Caco-2 (cell line): ENCODE measurements at places on chromosomes 6 and 20.

GRCh38 chr6:97563529-97563928 lies 280.5 kb upstream of the MMS22L start:
- no peaks in the 10 kb centered on the region for H3K4me1 ChIP-seq
- DNase-seq, result no peak
- no peak overlapping the region for H3K4me3 ChIP-seq
- H3K27me3 ChIP-seq, result no peaks in the 10 kb centered on the region
- H3K36me3 ChIP-seq, result no peaks in the 10 kb centered on the region

DNA sequence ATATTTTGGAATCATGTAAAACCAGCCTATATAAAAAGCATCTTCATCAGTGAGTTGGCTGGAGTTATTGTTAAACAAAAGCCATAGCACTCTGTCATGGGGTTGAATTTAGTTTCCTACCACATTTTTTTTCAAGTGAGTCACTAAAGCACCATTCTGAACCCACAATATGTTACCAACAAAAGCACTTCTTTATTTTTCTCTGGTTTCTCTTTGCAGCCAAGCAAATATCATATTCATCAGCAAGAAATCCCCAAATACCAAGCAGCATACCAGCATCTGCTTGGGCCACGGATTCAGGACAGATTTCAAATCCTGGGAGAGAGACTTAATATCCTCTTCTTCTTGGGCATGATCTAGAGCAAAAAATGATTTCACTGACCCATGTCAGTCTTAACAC lies 441.4 kb downstream of the BCKDHB start:
- no peak overlapping the region for H3K27ac ChIP-seq
- no peak for DNase-seq
- no peak overlapping the region for H3K4me3 ChIP-seq
- no peaks in the 10 kb centered on the region for H3K36me3 ChIP-seq

DNA sequence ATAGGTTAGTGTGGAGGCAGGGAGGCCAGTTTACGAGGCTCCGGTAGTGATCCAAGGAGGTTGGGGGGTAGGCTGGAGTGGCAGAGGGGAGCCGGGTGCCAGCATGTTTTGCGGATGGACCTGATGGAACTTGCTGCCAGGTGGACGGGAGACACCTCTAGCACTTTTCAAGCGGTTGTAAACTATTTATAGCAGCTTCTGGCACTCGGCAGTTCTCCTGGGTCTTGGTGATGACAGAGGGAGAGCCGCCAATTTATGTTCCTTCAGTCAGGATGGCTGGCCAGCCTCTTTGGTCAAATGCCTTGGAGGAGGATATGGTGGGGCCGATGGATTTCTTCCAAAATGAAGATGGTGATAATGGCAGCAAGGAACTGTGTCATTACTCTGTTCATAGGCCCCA lies 28.8 kb downstream of the TFAP2C start:
- DNase-seq, result no peak
- H3K36me3 ChIP-seq, result no peaks in the 10 kb centered on the region
- no peaks in the 10 kb centered on the region for H3K4me1 ChIP-seq
- no peaks in the 10 kb centered on the region for H3K27me3 ChIP-seq
- no peak overlapping the region for H3K4me3 ChIP-seq

- DNase-seq, result no peak
- H3K27ac ChIP-seq, result no peak overlapping the region
- no peaks in the 10 kb centered on the region for H3K27me3 ChIP-seq
These were observed 1195.1 kb upstream of the MAP3K7 start for GRCh38 chr6:91781946-91782345.

DNA sequence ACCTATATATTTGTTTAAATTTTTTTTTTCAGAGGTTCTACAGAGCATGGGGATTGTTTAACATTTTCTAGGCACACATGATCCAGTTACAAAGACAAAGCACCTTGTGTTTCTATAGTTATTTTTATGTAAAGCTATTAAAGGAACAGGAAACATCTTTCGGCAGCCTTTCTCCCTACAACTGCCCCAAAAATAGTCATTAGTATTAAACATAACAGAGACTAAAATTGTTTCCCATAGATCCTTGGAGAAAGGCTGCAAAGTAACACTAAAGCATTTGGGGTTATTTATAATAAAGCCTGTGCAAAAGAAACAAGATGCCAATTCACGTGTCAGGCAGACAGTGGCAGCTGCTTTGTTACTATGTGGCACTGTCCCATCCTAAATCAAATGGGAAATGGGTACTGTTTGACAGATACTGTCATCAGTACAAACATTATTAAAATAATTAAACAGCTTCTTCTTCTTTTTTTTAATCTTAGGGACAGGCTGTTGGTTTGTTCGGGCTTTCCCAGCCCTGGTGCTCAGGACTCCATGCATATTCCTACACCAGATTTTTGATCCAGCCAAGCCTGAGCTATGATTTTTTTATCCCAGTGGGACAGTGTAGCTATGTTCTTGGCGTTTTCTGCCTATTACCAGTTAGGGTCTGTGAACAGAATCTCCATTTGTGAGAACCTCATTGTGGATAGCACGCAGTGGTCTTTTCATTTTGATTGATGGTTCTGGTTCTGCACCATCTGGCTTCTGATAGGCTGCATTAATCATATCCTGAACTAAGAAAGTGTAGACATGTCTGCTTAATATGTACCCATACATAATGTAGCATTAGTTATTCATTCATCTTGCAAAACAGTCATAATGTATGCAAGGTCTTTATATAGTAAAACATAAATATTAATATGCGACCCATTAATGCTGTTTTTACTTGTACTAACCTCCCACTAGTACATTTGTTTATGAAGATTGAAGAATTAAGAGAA lies 460.4 kb upstream of the SOX4 start:
- no peaks in the 10 kb centered on the region for H3K27me3 ChIP-seq
- no peaks in the 10 kb centered on the region for H3K4me1 ChIP-seq
- no peak for DNase-seq
- H3K4me3 ChIP-seq, result no peak overlapping the region

DNA sequence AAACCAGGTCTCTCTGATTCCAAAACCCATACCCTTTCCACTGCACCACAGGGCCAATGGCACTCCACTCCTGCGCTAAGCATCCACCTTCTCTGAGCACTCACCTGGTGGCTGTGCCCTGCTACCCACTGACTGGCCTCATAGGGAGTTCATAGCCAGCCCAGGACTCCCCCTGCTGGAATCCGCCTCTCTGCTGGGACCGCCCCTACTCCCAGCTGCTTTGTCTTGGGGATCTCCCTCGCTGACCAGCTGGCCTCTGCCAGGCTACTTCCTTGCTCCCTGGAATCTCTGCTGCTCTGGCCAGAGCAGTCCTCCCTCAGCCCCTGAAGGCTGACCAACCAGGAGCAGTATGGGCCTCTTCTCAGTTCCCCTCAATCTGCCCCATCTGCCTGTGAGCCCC lies 129.7 kb downstream of the FAXC start:
- H3K36me3 ChIP-seq, result no peaks in the 10 kb centered on the region
- no peak overlapping the region for H3K27ac ChIP-seq
- H3K27me3 ChIP-seq, result no peaks in the 10 kb centered on the region

DNA sequence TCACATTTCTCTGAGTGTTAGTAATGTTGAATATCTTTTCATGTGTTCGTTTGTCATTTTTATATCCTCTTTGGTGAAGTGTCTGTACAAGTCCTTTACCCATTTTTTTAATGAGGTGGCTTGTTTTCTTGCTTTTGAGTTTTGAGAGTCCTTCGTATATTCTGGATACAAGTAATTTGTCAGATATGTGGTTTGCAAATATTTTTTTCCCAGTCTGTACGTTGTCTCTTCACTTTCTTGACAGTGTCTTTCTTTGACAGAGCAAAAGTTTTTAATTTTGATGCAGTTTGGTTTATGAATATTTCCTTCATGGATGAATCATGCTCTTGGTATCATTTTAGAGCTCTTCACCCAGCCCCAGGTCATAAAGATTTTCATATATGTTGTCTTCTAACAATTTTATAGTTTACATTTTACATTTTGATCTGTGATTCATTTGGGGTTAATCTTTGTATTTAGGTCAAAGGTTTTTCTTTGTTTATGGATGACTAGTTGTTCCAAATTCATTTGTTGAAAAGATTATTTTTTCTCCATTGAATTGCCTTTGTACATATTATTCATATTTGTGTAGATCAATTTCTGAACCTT lies 152.5 kb downstream of the MRPL14 start:
- no peak overlapping the region for H3K4me3 ChIP-seq
- H3K4me1 ChIP-seq, result peaks cover 18% of the 10 kb centered on the region
- H3K27me3 ChIP-seq, result no peaks in the 10 kb centered on the region
- H3K36me3 ChIP-seq, result no peaks in the 10 kb centered on the region
- no peak for DNase-seq

GRCh38 chr20:45495501-45495941 lies 19.9 kb downstream of the SPINT3 start:
- no peaks in the 10 kb centered on the region for H3K4me1 ChIP-seq
- H3K36me3 ChIP-seq, result no peaks in the 10 kb centered on the region
- DNase-seq, result no peak
- no peaks in the 10 kb centered on the region; the same call in none of the 2 replicates for H3K27me3 ChIP-seq
- H3K27ac ChIP-seq, result no peak overlapping the region
- no peak overlapping the region for H3K4me3 ChIP-seq

DNA sequence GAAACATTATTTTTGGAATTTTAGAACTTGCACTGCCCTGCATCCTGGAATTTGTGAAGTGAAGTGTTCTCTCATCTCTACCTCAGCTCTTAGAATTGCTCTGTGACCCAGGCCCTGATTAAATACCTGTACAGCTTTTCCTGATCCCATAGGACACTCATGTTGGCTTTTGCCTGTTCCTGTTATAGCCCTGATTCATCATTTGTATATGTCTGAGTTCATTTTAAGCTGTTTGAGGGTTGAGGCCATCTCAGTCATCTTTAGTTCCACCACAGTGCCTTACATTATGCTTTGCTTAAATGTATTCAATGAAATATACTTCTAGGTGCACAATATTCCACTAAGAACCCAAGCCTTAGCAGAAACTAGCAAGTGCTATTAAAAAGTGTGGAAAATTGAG lies 26.4 kb downstream of the ZFAND3 start:
- no peaks in the 10 kb centered on the region for H3K36me3 ChIP-seq
- no peak overlapping the region for H3K4me3 ChIP-seq
- no peak for DNase-seq

GRCh38 chr20:8043687-8044282 lies 24.2 kb upstream of the TMX4 start:
- no peak for DNase-seq
- H3K27me3 ChIP-seq, result no peaks in the 10 kb centered on the region
- no peak overlapping the region for H3K4me3 ChIP-seq
- no peak overlapping the region for H3K27ac ChIP-seq

DNA sequence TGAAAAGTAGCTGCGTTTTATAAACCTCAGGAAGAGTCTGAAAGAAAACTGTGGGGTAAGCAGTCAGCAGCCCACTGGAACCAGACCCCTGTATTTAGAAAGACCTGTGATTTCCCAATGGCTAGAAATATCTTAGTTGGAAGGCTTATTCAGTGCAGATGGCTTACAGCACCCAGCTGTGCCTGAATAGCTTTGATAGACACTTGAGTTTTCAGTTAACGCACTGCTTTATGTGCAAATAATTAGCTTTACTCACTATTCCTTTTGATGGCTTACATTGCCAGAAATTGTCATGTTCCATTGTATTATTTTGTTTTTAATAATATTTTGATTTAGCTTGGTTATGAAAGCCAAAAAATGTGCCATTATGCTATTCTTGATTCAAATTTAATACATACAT lies 465.3 kb upstream of the SYNCRIP start:
- no peak overlapping the region for H3K27ac ChIP-seq
- no peak for DNase-seq
- H3K36me3 ChIP-seq, result no peaks in the 10 kb centered on the region
- H3K4me3 ChIP-seq, result no peak overlapping the region
- no peaks in the 10 kb centered on the region for H3K4me1 ChIP-seq

DNA sequence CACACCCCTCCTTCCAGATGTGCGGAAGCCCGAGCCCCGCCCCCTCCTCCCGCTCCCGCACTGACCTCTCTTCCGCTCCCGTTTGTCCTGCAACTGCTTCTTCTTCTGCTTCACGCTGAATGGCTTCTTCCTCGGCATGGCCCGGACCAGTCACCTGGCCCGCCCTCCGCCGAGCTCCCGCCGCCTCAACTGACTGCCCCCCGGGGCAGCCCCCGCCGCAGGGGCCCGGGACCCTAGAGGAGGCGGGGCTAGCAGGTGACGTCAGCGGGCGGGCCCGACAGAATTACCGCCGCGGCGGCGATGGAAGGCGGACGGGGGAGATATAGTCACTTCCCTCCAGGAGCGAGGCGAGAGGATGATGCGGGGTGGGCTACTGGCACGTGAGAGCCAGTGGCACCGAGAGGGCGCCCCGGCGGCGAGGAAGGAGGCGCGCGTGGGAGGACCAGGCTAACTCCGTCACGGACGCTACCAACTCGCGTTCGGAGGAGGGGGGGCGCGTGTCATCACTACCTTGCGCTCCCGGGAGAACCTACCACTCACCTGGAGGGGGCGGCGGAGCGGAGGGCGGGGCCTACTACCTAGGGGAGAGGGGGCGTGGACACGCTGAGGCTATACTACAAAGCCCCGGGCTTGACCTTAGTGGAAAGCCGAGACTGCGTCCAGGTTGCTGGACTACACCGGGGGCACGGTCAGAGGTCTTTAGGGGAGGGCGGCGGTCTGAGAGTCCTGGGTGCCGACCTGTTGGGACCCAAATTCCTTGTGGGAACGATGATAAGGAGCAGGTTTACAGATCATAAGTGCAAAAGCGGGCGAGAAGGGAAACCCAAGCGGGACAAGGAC lies at the start of gene GNL1:
Gene GNL1 (minus strand): TSS at position 424 of the 840 bp plus-strand sequence. CDS start 286 bp downstream, at position 138.
- H3K4me1 ChIP-seq, result peaks cover 5% of the 10 kb centered on the region; the same call in 1 of the 2 replicates
- peak within 1 kb of the TSS; percentile 100 for H3K27ac ChIP-seq
- H3K27me3 ChIP-seq, result no peaks in the 10 kb centered on the region

DNA sequence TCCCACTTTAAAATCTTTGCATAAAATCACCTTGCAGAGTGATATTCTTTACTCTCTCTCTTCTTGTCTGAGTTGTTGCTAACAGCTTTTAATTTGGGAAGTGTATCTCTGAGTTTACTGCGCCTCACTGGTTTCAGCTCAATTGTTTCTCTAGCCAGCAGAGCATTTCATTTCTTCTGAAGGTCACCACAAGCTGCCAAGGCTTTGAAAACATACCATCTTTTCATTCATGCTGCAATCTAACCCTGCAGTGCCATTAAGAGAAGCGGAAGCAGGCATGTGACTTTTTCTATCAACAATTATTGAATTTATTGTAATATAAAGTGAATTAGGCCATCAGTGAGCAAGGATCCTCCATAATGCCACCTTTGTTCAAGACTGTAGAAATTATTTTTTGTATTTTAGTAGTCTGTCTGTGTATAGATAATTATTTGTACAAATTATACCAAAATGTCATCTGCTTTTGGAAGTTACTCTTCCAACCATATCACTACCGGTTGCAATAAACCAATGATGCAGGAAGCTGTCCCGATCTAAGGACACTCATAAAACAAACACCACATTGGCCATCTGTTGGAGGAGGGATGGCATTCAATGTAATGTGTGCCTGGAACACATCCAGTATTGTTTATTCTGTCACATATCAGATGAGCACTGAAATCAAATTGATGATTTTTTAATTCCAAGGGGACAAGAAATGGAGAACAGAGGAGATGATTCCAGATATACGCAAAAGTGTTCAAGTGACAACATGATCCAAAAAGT lies 26.8 kb downstream of the HS3ST5 start:
- no peaks in the 10 kb centered on the region for H3K27me3 ChIP-seq
- no peak for DNase-seq
- no peaks in the 10 kb centered on the region for H3K36me3 ChIP-seq
- no peak overlapping the region for H3K4me3 ChIP-seq
- no peaks in the 10 kb centered on the region for H3K4me1 ChIP-seq
- H3K27ac ChIP-seq, result no peak overlapping the region
